Stimulated activated naive B cell treated with anti-CD40 and anti-IgM and Interleukin-4, amounts not matched to agents 10 μg/mL and 1 μg/mL and 100 μg/mL, for 72 hours (primary cell): ENCODE measurements at places on chromosomes 16 and 17.

- DNase-seq = peak; percentile 16
These were observed 43.2 kb downstream of the RAI1 start for GRCh38 chr17:17724307-17725010.

DNA sequence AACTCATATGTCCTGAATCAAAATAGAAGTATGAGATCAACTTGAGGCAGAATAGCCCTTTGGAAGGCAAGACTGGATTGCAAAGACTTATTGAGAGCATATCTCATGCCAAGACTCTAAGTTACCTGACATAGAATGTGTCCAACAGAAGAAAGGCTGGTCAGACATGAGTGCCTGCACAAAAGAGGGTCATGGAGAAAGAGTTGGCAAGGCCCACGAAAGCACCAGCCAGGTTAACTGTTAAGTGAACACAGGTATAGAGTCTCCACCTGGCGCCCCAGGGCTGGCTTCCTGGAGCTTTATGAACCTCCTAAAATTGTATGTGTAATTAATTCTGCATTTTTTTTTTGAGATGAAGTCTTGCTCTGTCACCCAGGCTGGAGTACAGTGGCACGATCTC lies 71.0 kb downstream of the CMC2 start:
- no peak for DNase-seq

- no peak for DNase-seq
These were observed 39.8 kb upstream of the RASD1 start for GRCh38 chr17:17535957-17536356.

DNA sequence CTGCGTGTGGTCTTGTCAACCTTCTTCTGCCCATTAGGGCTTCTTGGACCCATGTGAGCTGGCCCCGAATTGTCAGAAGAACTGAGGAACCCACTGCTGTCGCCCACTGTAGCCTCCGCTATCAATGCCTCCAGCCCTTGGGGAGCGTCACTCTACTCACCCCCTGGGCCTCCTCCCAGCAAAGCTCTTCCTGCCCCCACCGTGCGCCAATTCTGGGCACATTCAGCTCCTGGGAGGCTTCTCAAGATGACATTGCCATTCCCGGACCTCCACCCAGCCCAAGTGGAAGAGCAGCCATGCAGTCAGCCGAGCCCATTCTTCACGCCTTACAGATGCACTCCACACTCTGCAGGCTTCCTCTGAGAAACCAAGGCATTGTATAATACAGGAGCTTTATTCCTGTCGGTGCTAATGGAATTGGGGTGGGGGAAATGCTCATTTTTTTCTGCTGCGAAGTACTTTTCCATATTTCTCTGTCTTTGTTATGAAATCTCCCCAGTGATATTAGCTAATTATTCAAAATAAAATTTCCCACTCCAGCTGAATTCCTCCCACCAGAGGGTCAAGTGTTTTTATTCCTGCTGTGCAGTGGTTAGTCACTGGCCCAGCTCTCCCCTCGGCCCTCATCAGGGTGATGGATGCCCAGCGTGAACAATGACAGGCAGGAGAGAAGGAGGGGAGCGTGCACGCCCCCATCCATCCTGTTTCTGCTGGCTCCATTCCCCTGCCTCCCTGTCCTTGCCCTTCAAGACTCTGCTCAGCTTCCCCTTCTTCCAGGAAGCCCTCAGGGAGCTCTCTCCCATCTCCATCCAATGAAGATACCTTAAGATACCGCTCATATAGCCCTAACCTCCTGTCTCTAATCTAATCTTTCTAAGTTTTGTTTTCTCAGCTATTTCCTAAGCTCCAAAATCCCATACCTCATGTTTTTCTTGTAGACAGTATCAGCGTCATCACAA lies 87.7 kb downstream of the C16orf95 start:
- no peak for DNase-seq

DNA sequence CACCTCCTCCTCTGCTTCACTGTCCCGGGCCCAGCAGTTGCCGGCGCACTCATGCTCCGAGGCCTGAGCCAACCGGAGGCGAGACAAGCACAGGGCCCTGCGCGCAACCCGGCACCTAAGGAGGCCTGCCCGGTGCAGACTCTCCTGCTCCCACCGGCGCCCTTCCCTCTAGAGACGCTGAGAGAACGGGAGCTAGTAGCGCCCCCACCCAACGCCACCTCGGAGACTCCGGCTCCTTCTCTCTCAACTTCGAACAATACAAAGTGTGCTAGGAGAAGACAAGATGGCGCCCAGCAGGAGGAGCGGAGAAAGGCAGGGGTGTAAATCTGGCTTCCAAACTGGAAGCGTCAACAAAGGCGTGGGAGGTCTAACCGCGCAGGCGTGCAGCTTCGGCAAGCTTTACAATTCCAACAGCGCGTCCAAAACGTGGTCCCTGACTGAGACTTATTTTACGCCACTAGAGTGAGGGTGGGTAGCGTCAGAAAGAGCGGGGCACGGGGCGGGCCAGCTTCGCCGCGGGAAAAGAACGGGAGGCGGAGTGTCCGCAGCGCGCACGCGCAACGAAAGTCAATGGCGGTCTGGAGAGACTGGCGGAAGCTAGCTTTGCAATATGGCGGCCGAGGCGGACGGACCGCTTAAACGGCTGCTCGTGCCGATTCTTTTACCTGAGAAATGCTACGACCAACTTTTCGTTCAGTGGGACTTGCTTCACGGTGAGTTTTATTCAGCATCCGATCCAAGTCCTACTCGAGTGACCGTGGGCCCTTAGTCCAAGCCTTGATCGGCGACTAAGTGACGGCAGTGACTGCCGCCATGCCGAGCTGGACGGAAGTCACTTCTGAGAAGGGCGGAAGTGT lies at the start of gene MPDU1:
MPDU1 (plus strand) TSS at position 600 of the 857 bp plus-strand sequence; CDS start at position 611, 11 bp downstream.
- peak; percentile 95 for DNase-seq

DNA sequence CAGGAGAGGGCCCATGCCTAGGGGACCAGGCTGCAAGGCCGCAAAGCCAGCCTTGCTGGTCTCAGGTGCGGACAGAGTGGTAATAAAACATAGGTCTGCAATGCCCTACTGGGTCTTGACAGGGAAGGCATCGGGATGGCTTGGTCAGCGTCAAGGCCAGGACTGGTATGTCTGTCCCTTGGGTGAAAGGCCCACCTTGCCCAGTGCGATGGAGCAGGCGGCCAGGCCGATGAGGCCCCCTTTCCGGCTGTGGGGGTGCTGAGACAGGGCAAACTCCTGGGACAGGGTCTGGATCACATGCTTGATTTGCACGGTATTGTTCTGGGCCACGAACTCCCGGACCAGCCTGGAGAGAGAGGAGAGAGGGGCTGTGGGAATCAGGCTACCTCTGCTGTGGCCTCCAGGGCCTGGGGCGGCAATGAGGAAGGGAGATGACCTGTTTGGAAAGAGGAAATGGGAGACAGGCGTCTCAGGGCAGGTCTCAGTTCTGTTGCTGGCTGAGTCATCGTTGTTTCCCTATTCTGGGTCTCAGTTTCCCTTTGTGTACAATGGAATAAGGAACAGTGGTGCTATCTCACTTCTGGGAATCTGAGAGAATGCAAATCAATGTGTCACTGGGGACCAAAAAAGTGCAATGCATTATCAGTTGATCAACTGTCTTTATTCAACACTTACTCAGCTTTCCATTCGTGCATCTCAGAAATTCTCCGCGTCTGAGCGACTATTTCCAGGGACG lies 14.8 kb downstream of the VAC14 start:
- DNase-seq = no peak

- no peak for DNase-seq
These were observed 210.1 kb upstream of the MAF start for GRCh38 chr16:79810449-79811189.

- DNase-seq = no peak
These were observed 241.7 kb downstream of the SEC14L1 start for GRCh38 chr17:77382356-77382911.

GRCh38 chr16:68884861-68885720 lies 41.8 kb downstream of the TANGO6 start:
- no peak for DNase-seq

DNA sequence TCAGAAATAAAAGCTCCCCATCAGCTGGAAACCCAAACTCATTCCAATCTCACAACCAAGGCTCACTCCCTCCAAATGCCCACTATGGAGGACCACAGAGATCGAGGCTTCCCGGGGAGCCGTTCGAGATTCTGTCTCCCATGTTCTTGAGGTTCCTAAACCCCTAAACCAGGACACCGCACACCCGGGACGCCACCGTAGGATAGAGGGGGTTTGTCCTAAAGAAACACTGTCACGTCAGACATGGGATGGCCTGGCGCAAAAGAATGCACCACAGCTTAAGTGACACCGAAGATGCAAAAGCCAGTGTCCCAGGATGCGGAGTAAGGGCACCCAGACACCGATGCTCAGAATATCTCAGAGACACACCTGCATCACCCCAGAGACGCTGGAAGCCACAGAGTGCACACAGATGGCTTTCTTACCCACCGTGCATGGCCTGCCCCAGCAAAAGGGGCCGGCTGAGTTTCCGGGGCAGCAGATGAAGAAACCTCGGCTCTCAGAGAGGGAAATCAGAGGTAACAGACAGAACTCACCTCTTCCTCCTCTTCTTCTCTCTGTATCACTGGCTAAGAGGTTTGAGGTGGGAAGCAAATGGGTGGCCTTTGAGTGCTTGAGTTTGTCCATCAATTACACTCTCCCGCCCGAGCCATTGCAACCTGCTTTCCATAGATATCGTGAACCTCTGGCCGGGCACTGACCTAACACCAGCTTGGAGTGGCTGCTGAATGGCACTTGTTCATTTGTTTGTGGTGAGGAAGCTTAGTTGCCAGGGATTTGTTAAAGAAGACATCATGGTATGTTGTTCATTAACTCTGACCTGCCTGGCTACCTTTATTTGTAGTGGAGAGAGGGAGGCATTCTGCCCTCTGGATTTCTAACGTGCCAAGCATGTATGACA lies 65.1 kb upstream of the TNRC6C start:
- no peak for DNase-seq

- no peak for DNase-seq
These were observed 46.1 kb downstream of the GTF3C1 start for GRCh38 chr16:27503662-27504061.

DNA sequence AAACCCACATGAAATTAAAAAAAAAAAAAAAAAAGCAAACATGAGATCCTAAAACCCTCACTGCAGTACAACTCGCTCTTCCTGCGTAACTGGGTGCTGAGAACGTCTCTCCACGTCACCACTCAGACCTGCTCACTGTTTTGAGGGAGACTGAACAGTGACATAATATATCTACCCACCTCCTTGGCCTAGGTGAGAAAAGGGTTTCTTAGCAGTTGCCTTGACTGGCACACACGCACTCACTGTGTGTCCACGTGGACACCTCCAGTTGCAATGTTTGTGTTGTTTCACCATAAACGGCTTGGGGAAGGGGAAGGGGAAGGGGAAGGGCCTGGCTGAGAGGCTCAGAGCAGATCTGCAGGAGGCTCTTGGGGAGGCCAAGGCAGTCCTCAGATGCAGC lies 32.0 kb downstream of the FANCA start:
- DNase-seq = no peak
